ENCODE measurements at places on chromosomes 3 and 15.

- no peak for DNase-seq
These were observed 175.4 kb upstream of the LINGO1 start for GRCh38 chr15:77808075-77808474.

GRCh38 chr3:45894015-45894414 is 7.7 kb downstream of the CCR9 start:
- no peak for DNase-seq

DNA sequence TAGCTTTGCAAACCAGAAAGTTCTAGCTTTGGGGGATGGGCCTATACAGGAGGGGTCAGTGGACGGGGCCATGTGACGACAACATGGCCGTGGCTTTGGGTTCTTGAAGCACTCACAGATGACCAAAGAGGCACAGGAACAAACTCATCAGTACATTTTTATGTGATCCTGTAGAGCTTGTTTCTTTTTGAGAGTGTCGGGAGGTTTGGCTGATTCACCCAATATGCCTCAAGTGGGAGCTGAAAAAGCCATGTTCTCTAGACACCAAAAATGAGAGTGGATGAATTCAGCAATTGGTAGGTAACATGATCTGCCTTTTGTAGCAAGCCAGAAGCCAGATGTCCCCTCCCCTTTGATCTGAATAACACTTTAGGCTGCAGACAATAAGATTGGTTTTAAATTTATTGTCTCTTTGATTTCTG is 30.1 kb downstream of the GREM1 start:
- DNase-seq = no peak

DNA sequence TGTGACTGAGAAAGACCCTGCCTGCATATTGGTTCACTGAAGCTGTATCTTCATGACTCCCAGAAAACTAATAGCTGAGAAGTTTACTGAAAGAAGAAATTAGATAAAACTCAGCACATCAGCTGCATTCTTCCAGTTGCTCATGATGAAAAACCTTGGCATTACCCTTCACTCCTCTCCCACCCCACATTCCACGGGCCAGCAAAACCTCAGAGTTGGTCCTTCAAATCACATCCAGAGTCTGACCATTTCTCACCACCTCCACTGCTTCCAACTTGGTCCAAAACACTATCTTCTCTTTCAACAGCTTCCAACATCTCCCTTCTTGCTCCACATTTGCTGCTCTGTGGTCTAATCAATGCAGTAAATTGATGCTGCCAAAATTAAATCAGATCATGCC is 97.1 kb downstream of the CD47 start:
- no peak for DNase-seq

- peak; percentile 39 for DNase-seq
These were observed 1264.3 kb upstream of the ALCAM start for GRCh38 chr3:104102386-104102785.

- DNase-seq = no peak
These were observed 65.4 kb downstream of the SIDT1 start for GRCh38 chr3:113597596-113598354.

DNA sequence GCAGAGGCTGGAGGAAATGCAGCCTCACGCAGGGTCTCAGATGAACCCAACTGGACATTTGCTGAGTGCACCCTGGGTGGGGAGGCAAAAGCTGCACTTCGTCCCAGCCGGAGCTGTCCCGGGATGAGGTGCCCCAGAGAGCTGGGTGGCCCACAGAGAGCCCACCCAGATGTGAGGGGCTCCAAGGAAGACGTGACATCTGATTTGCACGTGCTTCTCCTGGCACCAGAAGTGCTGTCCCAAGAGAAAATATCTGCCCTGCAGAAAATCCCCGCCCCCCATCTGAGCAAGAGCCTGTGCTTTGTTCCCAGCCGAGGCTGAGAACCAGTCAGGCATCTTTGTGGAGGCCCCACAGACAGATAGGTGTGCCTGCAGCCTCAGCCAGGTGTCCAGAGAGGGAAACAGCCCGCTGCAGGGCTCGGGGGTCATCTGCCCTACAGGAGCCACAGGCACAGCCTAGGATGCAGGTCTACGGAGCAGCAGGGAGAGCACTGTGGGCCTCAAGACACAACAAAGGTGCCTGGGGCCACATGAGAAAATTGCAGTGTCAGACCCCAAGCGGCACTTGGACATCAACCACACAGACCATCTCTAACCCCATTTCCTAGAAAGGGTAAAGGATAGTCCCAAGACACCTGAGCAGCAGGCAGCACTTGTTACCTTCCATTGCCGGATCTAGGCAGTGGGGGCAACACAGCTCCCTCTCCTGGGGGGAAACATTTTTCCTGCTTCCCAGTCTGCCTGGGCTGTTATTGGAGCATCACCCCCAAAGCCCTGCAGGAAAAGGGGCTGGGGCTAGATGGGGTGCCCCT is 5.8 kb downstream of the TMIE start:
- DNase-seq = no peak

DNA sequence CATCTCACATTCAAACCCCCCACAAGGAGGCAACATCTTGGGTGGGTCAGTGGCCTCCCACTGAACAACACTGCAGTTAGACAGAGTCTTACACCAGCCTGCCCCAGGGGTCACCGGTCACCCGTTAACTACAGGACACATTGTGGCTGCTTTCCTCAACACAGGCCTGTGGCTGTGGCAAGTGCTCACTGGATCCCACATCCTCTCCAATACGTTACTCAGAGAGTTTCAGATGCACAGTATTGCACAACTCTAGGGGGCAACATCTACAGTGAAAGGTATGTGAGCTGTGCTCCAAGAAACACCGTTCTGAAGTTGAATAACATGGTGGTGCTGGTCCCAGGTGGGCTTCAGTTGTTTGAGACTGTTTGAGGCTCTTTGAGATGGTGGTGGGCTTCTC is 41.0 kb downstream of the CTDSPL start:
- no peak for DNase-seq
